ENCODE measurements at places on chromosomes 11 and 22. TPM values are rescaled to one million over a fixed set of nuclear protein-coding genes. Genes with fewer than 3 reads are reported as not detected.

Gene PRR33
- not detected for total RNA-seq

Gene MS4A4A
- not detected for total RNA-seq

Gene TNNT3
- not detected for total RNA-seq

Gene INTS4
- total RNA-seq: 16.0 TPM

Gene RIMBP3B
- 0.29 TPM for total RNA-seq

Gene SF3B2
- total RNA-seq: 185 TPM

Gene UBQLNL
- total RNA-seq: not detected

Gene MYO7A
- total RNA-seq: 1.4 TPM

Gene CREB3L1
- total RNA-seq: 4.0 TPM

Gene DBX1
- not detected for total RNA-seq

Gene C22orf31
- total RNA-seq: not detected

Gene OR5J2
- not detected for total RNA-seq

Gene LYVE1
- 1.2 TPM for total RNA-seq

Gene OR51B2
- not detected for total RNA-seq

Gene SCT
- not detected for total RNA-seq

Gene TBC1D22A
- 9.0 TPM for total RNA-seq

Gene C11orf52
- total RNA-seq: 0.24 TPM

Gene SAA4
- not detected for total RNA-seq

Gene SDHD
- total RNA-seq: 89.6 TPM

Gene SHISAL1
- total RNA-seq: 2.7 TPM

Gene ZNHIT2
- total RNA-seq: 21.9 TPM

Gene LIF
- total RNA-seq: 21.0 TPM

Gene FADS1
- 190 TPM for total RNA-seq

Gene MB
- total RNA-seq: 8.7 TPM

Gene JHY
- 2.9 TPM for total RNA-seq

Gene SLC5A1
- total RNA-seq: 0.03 TPM

Gene ZNF280B
- 1.1 TPM for total RNA-seq

Gene SNX32
- 0.08 TPM for total RNA-seq

Gene KCNK7
- 0.51 TPM for total RNA-seq

Gene TTLL1
- total RNA-seq: 3.3 TPM

Gene OR6A2
- not detected for total RNA-seq

Gene MYOD1
- total RNA-seq: 0.03 TPM

Gene KCNJ4
- total RNA-seq: 1.1 TPM

Gene GRM5
- total RNA-seq: not detected

Gene SPTBN2
- total RNA-seq: 8.6 TPM

Gene CSTF3
- total RNA-seq: 24.9 TPM

Gene BMAL1
- total RNA-seq: 6.7 TPM

Gene MAP6
- total RNA-seq: 1.4 TPM

Gene DCDC1
- 0.91 TPM for total RNA-seq

Gene APOL3
- total RNA-seq: 0.05 TPM

Gene OSM
- total RNA-seq: not detected
